ENCODE measurements at places on chromosomes 13 and 19. TPM values are rescaled to one million over a fixed set of nuclear protein-coding genes. Genes with fewer than 3 reads are reported as not detected.
A peak's percentile ranks its signal among the peaks of the same experiment; 100 is the strongest.

CABP5 gene
- not detected for polyA plus RNA-seq

FCGBP gene
- polyA plus RNA-seq: 5.0 TPM

FAM124A gene
- 1.4 TPM for polyA plus RNA-seq

FCHO1 gene
- 1.3 TPM for polyA plus RNA-seq

PRODH2 gene
- 0.27 TPM for polyA plus RNA-seq

SH2D3A gene
- 1.4 TPM for polyA plus RNA-seq

C1QTNF9 gene
- 5.8 TPM for polyA plus RNA-seq

PSG2 gene
- polyA plus RNA-seq: 0.15 TPM

ZNF471 gene
- polyA plus RNA-seq: 13.6 TPM

AMH gene
- polyA plus RNA-seq: 6.0 TPM

CYP2A6 gene
- not detected for polyA plus RNA-seq

- DNase-seq: peak; percentile 60
Observed at GRCh38 chr19:4516939-4517300, 1.4 kb downstream of the PLIN4 start.

DNA sequence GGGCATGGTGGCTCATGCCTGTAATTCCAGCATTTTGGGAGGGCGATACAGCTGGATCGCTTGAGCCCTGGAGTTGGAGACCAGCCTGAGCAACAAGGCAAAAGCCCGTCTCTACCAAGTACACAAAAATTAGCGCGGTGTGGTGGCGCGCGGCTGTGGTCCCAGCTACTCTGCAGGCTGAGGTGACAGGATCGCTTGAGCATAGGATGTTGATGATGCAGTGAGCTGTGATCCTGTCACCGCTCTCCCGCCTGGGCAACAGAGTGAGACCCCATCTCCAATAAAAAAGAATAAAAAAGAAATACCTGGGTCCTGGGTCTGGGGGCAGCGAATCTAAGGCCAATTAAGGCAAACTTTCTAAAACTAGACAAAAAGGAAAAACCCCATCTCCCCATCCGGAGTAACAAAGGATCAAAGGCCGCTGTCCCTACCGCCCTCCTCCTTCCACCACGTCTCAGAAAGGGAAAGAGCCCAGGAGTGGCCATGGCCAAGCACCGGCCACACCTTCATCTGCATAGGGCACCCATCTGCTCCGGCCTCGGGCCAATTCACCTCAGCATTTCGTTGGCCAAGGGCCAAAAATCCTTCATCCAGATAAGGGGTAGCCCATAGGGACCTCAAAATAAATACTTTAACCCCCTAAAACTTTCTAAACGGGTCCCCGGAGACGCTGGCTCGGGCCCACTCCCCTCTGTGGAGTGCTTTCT lies 851 bp downstream of the ZNF320 start:
- DNase-seq: peak; percentile 43

DNA sequence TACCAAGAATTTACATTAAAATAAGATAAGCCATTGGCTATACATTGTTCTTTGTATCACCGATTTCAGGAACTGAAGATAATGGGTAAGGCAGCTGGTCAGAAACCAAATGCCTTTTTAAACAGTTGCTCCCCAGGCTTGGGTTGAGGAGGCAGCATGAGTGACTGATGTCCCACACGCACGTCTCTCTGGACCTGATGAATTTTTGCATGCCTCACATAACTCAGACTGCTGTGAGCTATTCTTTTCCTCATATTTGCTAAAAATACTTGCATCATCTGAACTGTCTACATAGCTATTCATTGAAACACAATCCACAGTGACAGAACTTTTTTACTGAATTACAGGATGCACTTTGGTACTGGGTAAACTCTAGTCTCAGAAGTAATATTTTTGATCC lies 123.6 kb upstream of the MAB21L1 start:
- peak; percentile 35 for DNase-seq

- peak; percentile 75 for DNase-seq
Observed at GRCh38 chr13:48600374-48601364, 53.1 kb upstream of the CYSLTR2 start.

- DNase-seq: no peak
Observed at GRCh38 chr13:98582947-98583346, 6.0 kb upstream of the STK24 start.

- no peak for DNase-seq
Observed at GRCh38 chr13:111219280-111219679, 101.2 kb upstream of the TEX29 start.

GRCh38 chr19:17333611-17334413 lies 843 bp downstream of the ANO8 start:
- DNase-seq: peak; percentile 51

- DNase-seq: no peak
Observed at GRCh38 chr13:50664951-50665350, 178.5 kb downstream of the DLEU7 start.

DNA sequence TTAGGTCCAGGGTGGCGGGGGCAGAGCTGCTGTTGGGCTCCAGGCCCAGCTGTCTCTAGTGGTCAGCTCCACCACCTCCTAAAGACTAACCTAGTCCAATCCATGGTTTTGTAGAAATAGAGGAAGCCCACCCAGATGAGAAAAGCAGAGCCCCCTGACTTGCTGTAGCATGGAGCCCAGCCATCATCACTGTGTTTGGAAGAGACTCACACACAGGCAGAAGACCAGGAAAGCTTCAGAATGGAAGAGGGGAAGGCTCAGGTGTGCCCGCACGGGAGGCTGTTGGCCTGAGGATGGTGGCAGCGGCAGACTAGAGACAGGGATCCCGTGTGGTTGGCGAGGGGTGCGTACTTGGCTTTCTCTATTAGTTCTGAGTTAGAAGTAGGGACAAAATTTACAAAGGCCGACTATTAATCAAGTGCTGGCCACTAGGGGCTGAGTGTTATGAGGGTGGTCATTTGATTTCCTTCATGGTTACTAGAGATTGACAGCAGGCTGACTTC lies 193.2 kb upstream of the SOX1 start:
- no peak for DNase-seq

- no peak for DNase-seq
Observed at GRCh38 chr19:1384478-1385110, 887 bp downstream of the NDUFS7 start.

DNA sequence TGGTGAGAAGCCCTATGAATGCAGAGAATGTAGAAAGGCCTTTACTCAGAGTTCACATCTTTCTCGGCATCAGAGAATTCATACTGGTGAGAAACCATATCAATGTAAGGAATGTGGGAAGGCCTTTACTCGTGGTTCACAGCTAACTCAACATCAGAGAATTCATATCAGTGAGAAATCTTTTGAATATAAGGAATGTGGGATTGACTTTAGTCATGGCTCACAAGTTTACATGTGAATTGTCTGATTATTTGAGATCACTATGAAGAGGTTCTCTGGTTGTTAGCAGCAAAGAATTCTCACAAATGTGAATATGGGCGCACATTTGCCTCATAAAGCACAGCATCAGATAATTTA lies 43.7 kb downstream of the ZNF585A start:
- DNase-seq: no peak

DNA sequence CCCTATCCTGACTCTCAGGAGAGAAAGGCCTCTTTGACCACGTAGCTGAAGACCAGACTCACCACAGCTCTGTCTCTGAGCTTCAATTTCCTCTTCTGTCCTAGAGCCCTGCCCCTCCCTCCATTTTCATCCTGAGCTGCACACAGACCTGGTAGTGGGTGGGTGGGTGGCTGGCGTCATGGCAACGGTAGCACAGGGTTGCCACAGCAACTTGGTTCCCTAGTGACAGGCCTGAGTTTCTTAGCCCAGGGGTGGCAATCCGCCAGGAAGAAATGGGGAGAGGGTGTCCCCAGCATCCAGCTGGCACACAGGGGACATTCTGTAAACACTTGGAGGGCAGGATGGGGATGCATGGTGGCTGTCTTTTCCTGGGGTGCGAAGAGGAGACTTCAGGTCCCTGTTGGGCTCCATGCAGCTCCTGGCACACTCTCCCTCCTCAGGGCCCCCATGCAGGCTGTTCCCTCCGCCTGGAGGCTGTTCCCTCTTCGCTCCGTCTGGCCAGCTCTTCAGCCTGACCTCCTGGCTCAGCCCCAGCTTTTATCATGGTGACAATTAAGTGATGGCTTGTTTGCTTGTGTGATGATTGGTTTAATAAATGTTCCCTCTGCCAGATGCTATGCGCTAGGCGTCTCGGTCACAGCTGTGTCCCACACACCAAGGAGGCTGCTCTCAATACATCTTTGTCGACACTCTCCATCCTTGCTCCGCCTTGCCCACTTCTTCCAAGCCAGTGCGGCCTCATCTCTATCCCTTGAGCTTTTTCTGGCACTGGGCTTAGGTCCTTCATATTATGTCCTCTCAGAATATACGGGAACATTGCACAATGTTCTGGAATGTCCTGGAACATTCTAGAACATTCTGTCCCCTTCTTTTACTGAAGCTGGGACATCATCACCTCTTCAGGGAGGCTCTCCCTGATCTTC lies 7.4 kb upstream of the KLHL26 start:
- no peak for DNase-seq

DNA sequence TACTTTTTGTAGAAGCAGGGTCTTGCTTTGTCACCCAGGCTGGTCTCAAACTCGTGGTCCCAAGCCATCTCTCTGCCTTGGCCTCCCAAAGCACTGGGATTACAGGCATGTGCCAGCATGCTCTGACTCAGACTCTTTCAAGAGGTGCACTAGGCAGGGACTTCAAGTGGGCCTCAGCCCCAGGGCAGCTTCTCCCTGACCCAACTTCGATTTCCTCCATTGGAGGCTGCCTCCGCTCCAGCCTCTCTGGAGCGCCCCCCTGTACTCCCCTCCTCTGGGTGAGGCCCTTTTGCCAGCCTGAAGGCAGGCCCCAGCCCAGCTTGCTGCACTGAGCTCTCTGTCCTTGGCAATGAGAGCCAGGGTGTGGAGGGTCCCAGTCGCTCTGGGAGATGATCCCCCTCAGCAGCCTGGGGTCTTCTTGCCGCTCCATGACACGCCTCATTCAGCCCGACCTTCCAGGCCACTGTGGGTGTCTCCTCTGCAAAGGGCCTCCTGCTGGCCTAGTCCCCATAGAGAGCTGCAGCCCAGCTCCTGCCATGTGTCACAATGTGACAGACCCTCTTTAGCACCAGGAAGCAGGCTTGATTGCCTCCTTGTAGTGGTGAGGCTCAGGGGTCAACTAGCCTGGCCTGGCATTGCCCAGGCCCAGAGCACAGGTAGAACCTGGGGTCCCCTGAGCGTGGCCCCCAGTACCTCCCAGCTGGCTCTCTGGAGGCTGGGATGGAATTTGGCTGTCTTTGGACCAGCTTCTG lies 16.4 kb downstream of the CARM1 start:
- DNase-seq: no peak

GRCh38 chr13:64756621-64757020 lies 2473.5 kb downstream of the PCDH9 start:
- DNase-seq: no peak

- DNase-seq: peak; percentile 66
Observed at GRCh38 chr19:56109226-56109625, 11.9 kb downstream of the ZNF787 start.

DNA sequence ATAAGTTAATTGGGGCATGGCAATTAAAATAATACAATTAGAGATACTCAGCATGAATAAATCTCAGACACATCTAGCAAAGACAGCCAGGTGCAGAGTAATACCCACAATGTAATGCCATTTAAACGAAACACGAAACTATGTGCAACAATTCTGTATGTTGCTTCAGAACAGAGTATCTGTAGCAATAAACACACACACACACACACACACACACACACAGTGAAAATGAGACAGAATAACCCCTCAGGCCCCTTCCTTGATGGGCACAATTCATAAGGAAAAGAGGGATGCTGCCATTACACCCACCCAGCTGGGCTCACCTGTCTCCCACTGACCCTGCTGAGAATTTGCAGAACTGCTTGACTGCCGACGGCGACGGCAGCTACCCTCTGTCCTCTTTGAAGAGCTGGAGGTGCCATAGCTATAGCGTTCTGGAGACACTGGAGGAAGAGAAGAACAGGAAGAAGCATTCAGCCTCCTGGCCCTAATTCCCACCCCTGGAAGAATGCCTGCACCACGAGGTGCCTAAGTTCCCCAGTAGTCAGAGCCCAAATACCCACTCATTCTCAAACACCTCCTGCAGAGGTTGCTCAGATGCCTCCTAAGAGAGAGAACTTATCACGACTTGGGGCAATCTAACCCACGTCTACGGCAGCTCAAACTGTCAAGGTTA lies 2.5 kb downstream of the DEDD2 start:
- no peak for DNase-seq

- DNase-seq: no peak
Observed at GRCh38 chr13:50376895-50377575, 361.8 kb downstream of the KCNRG start.

DNA sequence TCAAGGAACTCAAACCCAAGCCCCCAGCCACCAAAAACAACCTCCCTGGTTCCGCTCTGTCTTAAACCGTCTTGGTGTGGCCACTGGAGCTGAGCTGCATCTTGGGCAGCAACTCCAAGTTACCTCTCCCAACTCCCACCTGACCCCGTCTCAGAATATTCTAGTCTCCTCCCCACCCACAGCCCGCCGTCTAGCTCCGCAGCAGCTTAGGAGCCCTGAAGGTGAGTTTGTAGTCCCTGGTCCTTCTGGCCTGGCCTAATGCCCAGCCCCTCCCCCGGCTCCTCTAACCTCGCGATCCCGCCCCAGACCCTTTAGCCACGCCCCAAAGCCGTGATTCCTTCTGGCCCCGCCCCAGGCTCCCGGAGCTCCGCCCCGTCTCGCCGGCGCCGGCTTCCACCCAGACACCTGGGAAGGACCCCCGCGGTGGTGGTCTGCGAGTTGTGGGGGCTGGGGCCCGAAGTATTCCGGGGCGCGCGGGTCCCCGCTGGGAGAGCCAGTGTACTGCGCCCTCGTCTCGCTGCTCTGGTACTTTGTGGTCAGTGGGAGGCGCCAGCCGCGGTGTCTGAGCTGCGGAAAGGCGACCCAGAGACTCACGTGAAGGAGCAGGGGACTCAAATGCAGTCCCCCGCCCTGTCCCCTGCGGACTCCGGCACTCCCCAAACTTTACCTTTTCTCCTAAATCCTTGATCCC lies 2.5 kb upstream of the LHB start:
- peak; percentile 32 for DNase-seq

- no peak for DNase-seq
Observed at GRCh38 chr19:45852145-45852750, 10.7 kb downstream of the SYMPK start.

- DNase-seq: peak; percentile 69
Observed at GRCh38 chr13:52921194-52921593, 72.8 kb upstream of the PCDH8 start.

GRCh38 chr19:44582581-44583265 lies 30.6 kb upstream of the IGSF23 start:
- no peak for DNase-seq

DNA sequence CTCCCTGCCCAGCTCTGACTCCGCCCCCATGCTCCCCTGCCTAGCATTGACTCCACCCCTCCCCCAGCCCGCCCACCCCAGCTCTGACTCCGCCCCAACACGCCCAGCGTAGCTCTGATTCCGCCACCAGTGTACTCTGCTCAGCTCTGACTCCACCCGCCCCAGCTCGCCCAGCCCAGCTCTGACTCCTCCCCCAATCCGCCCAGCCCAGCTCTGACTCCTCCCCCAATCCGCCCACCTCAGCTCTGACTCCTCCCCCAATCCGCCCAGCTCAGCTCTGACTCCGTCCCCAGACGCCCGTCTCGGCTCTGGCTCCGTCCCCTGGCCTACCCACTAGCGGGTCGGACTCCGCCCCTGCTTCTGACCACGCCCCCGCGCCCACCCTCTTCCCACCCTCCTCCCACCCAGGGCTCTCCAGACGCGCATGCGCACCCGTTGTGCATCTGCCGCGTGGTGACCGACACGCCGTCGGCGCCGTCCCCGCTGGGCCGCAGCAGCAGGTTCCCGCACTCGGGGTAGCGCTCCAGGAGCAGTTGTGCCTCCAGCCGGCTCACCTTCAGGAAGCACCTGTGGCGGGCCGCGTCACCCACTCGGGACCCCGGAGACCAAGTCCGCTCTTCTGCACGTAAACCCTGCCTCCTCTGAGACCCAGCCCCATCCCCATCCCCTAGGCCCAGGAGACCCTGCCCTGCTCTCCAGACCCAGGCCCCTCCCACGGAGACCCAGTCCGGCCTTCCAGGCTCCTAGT lies 10.2 kb downstream of the STAP2 start:
- peak; percentile 95 for DNase-seq
